NT2/D1 (cell line): ENCODE measurements at places on chromosomes 6 and 20.
A peak's percentile ranks its signal among the peaks of the same experiment; 100 is the strongest.

DNA sequence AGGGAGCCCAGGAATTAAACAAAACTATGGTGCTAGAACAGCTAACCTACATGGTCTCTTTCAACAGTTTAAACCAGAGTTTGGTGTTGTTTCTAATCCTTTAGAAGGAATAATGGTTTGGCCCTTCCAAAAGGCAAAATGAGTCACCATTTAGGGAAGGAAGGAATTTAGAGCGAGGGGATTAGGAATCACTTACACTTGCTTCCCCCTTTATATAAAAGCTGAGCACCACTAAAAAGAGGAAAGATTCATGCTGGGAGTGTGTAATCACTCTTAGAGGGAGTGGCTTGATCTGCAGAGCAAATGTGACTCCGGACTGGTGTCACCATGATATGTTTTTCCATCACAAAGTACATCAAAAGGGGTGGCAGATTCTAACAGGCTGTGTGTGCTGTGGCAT is 63.6 kb downstream of the F13A1 start:
- DNase-seq: no peak

- no peak for DNase-seq
Measured at GRCh38 chr6:42690151-42690702, 32.2 kb downstream of the PRPH2 start.

DNA sequence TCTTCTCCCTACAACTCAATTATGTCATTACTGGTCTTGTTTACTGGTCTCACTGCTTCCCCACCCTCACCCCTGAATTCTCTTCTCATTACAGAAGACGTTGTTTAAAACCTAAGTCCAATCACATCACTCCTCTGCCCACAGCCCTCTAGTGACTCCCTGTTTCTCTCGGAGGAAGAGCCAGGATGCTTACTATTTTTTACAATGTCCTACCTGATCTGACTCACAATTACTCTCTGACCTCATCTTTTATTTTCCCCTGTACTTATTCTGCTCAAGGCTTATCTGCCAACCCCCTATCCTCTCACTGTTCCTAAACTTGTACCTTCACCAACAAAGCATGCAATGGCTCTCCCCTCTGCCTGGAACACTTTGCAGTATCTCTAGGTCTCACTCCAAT is 400.4 kb upstream of the PTCHD4 start:
- DNase-seq: no peak

DNA sequence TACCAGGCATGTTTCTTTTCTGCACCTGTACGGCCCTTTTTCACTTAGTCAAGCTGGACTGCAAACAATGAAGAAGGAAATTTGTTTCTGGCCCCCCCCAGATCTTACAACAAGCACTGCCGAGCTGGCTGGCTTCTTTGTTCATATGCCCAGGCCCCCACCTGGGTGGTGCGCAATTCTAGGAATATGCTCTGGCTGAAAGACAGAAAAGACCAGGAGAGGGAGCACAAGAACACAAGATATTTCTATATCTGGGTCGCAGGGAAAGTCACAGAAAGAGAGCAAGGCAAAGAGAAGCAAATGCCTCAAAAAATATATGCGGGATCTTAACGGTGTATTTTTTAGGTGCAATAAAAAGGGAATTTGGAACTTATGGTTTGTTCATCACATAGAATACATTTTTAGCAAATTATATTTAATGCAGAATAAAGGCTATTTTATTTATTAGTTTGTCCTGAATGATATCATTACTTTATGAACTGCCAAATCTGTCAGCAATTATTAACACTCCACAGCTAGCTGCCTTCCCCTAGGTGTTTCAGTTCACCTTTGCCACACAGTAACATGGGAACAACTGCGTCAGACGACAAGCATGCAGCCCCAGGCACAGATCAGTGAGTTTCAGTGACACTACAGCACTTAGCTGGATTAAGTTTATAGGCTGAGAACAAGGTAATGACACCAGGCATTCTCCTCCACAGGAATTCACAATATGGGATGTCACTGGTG is 76.5 kb downstream of the GJA10 start:
- DNase-seq: peak; percentile 3
